Tongue (tissue), 3 donors: ENCODE measurements at places on chromosomes 12 and 14. TPM values are rescaled to one million over a fixed set of nuclear protein-coding genes. Genes with fewer than 3 reads are reported as not detected.
A peak's percentile ranks its signal among the peaks of the same experiment; 100 is the strongest.

DNA sequence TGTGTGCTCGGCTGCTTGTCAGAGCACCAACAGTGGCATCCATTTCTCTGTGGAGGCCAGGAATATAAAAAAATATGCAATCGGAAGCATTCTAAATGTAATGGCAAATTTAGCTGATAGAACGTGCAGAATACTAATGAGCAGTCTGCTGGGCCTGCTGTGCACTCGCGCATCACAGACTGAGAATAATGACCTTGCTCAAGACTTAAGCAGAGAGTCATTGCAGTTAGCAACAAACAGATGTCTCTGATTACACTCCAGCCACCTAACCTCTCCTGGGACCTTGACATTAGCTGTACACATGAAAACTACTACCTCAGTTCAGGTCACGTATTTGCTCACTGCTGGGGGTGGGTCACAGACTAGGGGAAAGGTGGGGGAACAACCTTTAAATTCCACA, 269.2 kb upstream of the DAAM1 start:
- peak; percentile 4 for DNase-seq

C12orf42 gene
- total RNA-seq, result 0.72 TPM

DNA sequence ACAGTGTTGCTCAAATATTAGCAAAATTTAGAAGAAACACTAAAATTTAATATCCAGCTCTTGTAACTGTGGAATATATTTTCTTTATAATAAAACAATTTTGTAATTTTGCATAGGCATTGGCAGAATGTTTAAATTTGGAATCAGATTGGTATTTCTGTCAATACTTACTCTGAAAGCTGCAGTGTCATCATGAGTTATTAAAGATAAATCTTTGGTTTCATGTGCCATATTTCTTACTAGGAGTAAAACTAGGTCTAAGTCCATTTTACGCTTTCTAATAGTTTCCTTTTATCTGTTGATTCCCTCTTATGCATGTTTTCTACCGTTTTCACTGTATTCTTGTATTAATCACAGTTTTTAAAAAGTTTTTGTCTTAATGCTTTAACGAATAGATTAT, 49.7 kb downstream of the CCDC91 start:
- DNase-seq, result no peak

NKX2-1 gene
- not detected for total RNA-seq

BDKRB1 gene
- 1.8 TPM for total RNA-seq

DNA sequence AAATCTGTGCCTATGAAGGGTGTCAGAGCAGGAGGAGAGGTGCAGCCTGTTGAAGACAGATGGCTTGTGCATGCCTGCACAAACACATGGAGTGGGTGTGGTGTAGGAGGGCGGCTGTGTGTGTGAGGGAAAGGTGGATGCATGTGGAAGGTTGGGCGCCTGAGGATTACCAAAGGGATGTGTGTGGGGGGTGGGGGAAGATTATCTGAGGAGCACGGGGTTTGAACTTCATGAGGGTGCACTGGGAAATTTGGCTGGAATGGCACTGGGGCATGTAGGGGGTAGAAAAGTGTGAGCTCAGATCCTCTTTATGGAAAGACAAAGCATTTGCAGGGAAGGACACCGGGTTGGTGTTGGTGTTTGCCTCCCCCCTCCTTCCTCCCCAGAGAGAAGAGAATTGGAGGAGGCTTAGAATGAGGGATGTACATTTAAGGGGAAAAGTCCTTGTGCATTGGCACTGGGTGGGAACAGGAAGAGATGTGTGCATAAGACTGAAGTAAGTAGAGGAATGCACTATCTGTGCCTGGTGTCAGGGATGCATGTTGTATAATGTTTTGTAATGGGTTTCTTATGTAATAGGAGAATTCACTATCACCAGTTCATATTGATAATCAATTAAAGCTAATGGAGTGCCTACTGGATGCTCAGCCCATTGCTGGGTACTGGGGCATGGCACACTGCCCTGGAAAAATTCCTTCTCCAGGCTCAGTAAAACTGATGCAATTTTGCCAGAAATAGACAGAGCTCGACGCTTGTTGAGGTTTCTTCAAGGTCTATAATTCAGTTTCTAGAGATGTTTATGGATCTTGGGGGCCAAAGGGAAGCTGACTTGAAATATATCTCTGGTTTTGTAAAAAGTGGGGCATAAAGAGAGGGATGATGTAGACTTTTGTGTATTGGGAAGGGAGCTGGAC, 3.0 kb downstream of the NTF3 start:
- no peak for DNase-seq

DNA sequence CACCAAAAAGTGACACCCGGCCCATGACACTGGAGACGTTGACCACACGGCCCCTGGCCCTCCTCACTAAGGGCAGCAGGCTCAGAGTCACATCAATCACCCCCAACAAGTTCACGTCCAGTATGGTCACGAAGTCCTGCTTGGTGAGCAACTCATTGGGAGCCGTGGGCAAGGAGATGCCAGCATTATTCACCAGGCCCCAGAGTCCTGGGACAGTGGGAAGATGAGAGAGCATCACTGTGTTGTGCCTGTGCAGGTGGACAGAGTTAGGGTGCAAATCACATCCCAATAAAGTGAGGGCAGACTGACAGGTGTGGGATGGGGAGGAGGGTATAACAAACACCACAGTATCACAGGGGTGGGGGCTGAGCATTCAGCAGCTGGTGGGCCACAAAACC, 2.5 kb downstream of the RDH16 start:
- DNase-seq, result no peak

TMEM52B gene
- total RNA-seq, result not detected
